ENCODE measurements at places on chromosomes 2 and 18.

DNA sequence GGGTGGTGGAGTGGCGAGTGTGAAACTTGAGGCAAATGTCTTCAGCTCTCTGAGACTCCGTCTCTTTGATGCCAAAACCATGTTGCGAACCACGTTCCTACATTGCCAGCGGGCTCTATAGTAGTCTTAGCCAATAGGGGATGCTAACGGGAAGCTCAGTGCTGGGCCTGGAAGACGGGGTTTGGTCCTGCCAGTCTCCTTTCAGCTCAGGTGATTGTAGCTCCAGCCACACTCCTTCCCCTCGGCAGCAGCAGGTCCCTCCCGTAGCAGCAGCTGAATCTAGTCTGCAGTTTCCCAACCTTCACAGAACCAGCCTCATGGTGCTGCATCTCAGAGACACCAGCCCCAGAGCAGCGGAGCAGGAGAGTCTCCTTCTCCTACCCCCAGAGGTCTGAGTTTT lies 109.7 kb downstream of the TFCP2L1 start:
- DNase-seq = no peak

DNA sequence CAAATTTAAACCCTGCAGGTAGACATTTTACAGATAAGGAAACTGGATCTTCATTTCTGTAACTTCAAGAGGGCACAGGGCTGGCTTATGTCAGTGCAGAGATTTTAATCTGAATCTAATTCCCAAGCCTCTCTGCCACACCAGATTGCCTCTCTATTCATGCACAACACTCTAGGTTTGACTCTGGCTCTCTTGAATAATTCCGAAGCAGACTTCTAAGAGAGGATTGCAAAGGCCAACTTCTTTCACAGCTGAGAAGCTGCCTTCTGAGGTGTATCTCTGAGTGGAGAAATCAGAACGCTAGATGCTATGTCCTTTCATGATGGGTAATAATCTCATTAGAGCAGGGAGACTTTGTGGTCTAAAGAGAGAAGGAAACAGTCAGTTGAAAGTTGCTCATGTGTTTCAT lies 20.1 kb upstream of the MGAT5 start:
- DNase-seq = no peak

GRCh38 chr18:23134780-23135549 lies at the start of gene CABLES1:
Gene CABLES1, plus strand, starts transcription at chr18:23135485. Its CDS starts 278 bp downstream, at chr18:23135763.
- DNase-seq = peak; percentile 66

GRCh38 chr2:4219101-4219500 lies 515.7 kb downstream of the DCDC2C start:
- no peak for DNase-seq

DNA sequence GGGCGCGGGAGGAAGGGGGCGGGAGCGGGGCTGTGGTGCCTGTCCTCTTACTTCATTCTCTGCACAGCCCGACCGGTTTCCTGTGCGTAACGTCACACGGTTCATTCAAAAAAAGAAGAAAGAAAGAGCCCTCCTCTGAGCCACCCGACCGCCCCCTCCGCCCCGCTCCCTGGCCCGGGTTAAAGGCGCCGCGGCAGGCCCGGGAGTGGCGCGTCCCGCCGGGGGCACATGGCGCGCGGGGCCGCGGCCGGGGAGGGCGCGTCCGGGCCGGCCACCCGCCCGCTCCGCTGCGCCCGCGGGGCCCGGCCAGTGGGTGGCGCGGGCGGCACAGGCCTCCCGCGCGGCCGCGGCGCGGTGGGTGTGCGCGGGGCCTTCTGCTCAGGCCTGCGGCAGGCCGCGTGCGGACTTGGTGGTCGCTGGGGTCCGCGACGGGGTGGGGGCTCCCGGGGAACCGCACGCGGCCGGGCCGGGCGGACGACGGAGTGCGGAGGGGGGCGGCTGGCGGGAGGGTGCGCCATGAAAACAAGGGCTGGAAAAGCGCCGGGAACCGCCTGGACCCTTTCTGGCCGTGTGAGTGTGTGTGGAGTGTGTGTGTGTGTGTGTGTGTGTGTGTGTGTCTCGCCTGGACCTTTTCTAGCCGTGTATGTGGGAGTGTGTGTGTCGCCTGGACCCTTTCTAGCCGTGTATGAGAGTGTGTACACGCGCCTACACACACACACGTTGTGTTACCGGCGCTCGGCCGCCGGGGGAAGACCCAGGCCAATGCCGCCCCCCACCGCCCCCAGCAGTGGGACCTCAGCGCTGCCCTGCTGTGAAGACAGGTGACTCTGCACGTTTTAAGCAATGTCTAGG lies 780 bp upstream of the BCL2 start:
- DNase-seq = peak; percentile 90

GRCh38 chr2:237665713-237666143 lies 38.3 kb downstream of the LRRFIP1 start:
- no peak for DNase-seq

DNA sequence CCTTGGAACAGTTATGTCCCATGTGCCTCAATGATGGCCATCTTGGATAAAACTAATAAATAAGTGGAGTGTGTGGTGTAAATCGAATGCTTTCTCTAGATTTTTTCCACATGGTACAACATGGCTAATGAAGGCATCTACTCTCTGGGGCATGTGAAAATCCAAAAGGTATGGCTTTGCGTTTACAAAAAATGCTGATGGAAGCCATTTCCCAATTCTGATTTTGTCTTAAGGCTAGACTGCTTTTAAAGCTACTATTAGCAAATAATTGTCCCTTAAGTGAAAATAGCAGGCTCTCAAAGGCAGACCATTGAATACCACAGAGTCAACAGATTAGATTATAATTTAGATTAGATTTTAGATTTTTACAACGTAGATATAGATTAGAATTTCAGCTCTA lies 183.7 kb downstream of the LRRTM1 start:
- no peak for DNase-seq

DNA sequence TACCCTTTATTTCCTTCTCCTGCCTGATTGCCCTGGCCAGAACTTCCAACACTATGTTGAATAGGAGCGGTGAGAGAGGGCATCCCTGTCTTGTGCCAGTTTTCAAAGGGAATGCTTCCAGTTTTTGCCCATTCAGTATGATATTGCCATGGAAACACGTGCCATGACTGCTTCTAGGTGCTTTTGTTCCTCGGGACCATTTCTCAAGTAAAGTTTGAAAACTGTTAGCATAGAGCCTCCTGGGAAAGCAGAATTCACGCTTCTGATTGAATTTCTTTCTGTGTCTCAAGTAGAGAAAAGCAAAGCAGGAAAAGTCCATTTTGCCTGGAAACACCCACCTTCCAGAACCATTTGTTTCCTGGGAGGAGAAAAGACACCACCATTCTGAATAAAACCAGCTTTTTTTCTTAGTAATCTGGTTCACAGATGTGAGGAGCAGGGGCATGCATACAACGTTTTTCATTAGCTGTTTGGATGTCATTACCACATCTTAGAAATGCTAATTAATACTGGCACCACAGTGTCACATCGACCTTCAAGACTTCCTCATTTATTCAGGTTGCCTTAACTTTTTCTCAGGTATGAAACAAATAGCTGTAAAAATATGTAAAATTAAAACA lies 39.0 kb upstream of the ZBTB14 start:
- no peak for DNase-seq

DNA sequence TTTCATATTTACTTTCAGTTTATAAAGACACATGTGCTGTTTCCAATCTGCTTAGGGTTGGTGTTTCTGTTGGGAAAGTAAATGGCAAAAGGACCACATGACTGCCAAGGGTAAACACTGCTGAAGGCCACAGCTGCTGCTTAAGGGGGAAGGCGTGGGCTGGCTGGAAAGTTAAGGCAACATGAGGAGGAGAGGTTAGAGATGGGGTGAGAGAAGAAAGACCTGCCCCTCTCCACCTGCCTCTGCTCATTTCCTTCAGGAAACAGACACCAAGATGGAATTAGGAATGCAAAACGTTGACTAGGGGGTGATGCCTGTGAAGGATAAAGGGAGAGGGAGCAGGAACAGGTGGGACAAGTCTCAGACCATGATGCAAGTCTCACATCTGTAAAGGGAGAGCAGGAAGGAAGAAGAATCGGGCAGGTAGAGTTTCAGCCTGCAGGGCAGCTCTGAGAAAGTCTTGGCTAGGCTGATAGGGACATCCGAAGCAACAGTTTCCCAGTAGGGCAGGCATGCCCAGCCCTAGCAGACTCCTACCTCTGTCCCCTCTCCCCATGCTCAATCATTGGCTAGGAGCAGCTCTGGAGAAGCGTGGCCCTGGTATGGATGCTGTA lies 86.0 kb downstream of the CDC42EP3 start:
- no peak for DNase-seq

DNA sequence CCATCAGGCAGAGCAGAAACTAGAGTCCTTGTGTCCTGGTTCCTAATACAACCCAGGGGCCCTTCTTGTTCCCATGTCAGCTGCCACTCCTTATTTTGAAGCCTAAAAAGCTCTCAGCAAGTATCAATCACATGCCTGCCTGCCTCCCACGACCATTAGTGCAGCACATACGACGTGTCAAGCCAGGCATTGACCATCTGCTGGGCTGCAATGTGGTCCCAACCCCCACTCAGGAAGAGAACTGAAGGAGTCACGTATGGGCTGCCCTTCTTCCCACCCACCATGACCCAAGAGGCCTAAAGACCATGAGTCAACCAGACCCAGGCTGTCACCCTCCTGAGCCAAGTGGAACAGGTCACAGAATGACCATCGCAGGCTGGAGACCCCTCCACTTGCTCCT lies 98.8 kb downstream of the KLHL29 start:
- no peak for DNase-seq

- DNase-seq = no peak
These were observed 202.7 kb downstream of the AGPS start for GRCh38 chr2:177595126-177595845.

- DNase-seq = peak; percentile 30
These were observed 57.8 kb downstream of the PDK1 start for GRCh38 chr2:172613615-172614231.

DNA sequence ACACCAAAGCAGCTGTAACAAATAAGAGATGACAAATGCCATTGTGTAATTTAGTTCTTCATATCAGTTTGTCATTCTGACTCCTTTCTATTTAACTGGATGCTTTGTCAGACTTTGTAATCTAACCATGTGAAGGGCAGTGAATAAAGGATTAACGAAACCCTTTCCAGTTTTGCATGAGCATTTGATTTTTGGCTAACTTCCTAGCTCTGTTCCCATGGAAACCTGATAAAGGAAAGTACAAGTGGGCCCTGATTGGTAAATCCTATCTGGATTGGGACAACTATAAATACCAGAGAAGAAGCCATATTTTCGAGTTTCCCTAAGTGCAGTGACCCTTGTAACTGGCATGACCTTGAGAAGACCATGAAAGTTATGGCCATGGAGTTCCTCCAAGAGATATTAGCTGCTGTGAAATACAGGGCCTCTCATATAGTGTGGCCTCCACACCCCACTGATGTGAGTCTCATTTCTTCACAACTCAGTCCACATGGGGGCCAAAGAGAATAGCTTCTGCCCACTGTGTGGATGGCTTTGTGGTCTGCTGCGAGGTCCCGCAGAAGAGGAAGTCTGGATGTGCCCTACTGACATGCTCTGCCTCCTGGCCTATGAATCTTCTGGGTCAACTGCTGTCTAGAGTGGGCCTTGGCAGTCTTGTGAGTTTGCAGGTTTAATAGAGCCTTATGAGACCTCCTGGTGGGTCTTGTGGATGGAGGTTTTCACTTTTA lies 38.2 kb upstream of the CYP1B1 start:
- DNase-seq = peak; percentile 61

DNA sequence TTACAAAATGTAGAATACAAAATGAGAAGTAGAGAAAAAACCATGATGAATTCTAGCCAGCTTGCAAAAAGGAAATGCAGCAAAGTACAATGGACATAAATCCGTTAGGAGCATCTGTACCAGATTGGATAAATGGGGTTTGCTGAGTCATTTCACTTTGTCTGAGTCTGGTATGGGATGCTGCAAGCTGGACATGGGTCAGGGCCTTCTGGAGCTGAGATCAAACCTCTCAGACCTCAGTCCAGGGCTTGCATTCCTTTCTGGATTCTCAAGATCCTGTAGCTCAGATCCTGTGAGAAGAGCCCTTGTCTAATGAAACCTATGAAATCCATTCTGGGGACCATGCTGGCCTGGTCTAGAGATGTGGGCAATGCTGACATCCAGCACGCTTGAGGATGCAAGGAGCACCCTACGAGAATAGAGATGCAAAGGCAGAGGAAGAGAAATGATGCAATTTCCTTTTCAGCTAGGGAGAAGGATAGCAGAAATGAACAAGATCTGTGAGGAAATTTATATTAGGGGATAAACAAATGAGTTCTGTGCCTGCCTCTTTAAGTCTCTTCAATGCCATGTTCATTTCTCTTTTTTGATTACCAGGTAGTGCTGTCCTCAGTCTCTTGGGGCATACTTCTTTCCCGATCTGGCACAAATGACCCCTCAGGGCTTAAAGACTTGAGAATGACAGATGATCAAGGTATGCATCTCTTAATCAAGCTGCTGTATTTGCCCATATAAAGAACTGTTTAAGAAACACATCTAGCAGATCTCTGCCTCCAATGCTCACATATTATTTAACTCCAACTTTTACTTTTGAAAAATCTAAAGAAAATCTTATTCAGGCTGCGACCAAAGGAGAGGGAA lies 230.4 kb downstream of the MEIS1 start:
- peak; percentile 16 for DNase-seq

DNA sequence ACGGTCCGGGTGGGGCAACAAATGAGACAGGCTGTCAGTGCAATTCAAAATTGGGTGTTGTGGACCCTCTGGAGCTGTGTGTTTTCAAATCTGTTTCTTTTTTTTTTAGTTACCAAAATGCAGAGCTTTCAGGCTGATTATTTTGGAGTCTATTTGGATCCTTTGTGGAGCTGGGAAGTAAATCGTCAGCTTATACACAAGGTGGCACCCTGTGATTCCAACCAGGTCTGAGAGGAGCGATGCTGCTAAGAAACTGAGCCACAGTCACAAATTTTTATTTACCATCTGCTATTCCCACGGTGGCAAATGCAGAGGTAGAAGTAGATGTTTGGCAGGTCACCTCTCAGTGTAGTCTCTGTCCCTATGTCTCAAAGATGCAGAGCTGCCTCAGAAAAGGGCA lies 3.8 kb upstream of the EPC2 start:
- peak; percentile 16 for DNase-seq

DNA sequence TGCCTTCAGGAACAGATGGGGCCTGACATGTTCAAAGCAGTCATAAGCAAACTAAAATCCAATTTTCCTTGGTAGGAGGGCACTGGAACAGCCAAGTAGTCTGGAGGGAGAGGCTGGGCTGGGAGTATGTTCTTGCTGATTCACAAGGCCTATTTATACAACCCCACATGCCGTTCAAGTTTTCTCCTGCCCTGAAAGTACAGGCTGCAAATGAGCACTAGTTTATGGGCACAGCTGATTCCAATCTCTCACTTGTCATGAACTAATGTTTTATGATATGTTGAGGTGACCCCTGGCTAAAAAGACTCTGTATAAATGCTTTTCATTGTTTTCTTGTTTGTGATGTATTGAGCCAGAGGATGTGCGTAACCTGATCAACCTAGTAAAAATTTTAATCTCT lies 183.4 kb upstream of the SRD5A2 start:
- DNase-seq = no peak

- no peak for DNase-seq
These were observed 95.7 kb downstream of the TTC32 start for GRCh38 chr2:19806131-19806530.

GRCh38 chr2:189654641-189655040 lies 6.6 kb upstream of the ASNSD1 start:
- no peak for DNase-seq

DNA sequence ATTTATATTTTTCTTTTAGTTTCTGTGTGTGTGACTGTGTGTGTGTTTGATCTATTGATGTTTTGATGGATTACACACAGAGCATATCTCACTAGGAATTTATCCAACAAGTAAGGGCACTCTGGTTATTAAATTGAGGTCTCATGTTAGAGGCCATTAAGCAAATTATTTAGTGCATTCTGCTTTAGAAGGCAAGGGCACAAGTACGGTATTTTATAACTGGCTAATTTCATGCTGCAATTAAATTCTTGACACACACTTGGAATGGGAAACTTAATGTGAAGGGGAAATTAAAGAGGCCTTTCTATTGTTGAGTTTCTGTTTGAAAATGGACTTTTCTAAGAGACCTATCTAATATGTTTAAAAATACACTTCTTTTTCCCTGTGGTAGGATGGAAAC lies 25.8 kb downstream of the NYAP2 start:
- DNase-seq = no peak
